Endothelial cell of coronary artery (primary cell): ENCODE measurements at places on chromosomes 6 and 20. TPM values are rescaled to one million over a fixed set of nuclear protein-coding genes. Genes with fewer than 3 reads are reported as not detected.

CALHM5 gene
- total RNA-seq, result 8.4 and 8.5 TPM in 2 replicates

ASIP gene
- total RNA-seq, result not detected in 2 replicates

RAMACL gene
- 1.6 and 4.6 TPM in 2 replicates for total RNA-seq

DLL1 gene
- total RNA-seq, result 0.75 and 2.4 TPM in 2 replicates

C6orf58 gene
- 0.18 TPM in 1 of 2 replicates, not detected in the other for total RNA-seq

PPP1R3G gene
- 0.27 and 1.2 TPM in 2 replicates for total RNA-seq

SNX21 gene
- total RNA-seq, result 13.6 and 19.0 TPM in 2 replicates

CALHM4 gene
- total RNA-seq, result 0.18 and 0.19 TPM in 2 replicates

RIPOR3 gene
- under 0.01 TPM in 2 replicates for total RNA-seq

KHDRBS2 gene
- not detected in 2 replicates for total RNA-seq

ADGRF5 gene
- 2.0 and 6.2 TPM in 2 replicates for total RNA-seq

GGTLC1 gene
- total RNA-seq, result not detected in 2 replicates

PLA2G7 gene
- 0.27 TPM in 1 of 2 replicates, not detected in the other for total RNA-seq

NKX2-4 gene
- not detected in 2 replicates for total RNA-seq

PDE10A gene
- 12.5 and 21.6 TPM in 2 replicates for total RNA-seq

PRKN gene
- 0.09 TPM in 2 replicates for total RNA-seq

HCRTR2 gene
- not detected in 2 replicates for total RNA-seq

PNPLA1 gene
- not detected in 2 replicates for total RNA-seq

NRSN1 gene
- not detected in 2 replicates for total RNA-seq

TOX2 gene
- 2.4 and 2.8 TPM in 2 replicates for total RNA-seq

GNAS-AS1 gene
- total RNA-seq, result 0.27 and 0.85 TPM in 2 replicates

MAS1 gene
- not detected in 2 replicates for total RNA-seq

DCDC2 gene
- total RNA-seq, result not detected in 2 replicates
